ENCODE measurements at places on chromosomes 2 and 18. TPM values are rescaled to one million over a fixed set of nuclear protein-coding genes. Genes with fewer than 3 reads are reported as not detected.
A peak's percentile ranks its signal among the peaks of the same experiment; 100 is the strongest.

The KCNIP3 gene
- total RNA-seq, result not detected

The TMEM87B gene
- total RNA-seq, result 21.1 TPM

The SCRN3 gene
- 21.6 TPM for total RNA-seq

The CAPN14 gene
- total RNA-seq, result 6.0 TPM

The AQP12B gene
- not detected for total RNA-seq

The DOCK10 gene
- 140 TPM for total RNA-seq

The IL1R2 gene
- not detected for total RNA-seq

The SLC30A3 gene
- total RNA-seq, result not detected

The IL18R1 gene
- 1.1 TPM for total RNA-seq

The CRYGC gene
- not detected for total RNA-seq

The HMSD gene
- total RNA-seq, result not detected

The KIAA2012 gene
- total RNA-seq, result not detected

GRCh38 chr18:26309281-26309680 is 83.0 kb downstream of the TAF4B start:
- no peaks in the 10 kb centered on the region for H3K27me3 ChIP-seq
- no peaks in the 10 kb centered on the region for H3K36me3 ChIP-seq
- H3K27ac ChIP-seq, result no peak overlapping the region
- H3K4me1 ChIP-seq, result no peaks in the 10 kb centered on the region
- no peak for DNase-seq

DNA sequence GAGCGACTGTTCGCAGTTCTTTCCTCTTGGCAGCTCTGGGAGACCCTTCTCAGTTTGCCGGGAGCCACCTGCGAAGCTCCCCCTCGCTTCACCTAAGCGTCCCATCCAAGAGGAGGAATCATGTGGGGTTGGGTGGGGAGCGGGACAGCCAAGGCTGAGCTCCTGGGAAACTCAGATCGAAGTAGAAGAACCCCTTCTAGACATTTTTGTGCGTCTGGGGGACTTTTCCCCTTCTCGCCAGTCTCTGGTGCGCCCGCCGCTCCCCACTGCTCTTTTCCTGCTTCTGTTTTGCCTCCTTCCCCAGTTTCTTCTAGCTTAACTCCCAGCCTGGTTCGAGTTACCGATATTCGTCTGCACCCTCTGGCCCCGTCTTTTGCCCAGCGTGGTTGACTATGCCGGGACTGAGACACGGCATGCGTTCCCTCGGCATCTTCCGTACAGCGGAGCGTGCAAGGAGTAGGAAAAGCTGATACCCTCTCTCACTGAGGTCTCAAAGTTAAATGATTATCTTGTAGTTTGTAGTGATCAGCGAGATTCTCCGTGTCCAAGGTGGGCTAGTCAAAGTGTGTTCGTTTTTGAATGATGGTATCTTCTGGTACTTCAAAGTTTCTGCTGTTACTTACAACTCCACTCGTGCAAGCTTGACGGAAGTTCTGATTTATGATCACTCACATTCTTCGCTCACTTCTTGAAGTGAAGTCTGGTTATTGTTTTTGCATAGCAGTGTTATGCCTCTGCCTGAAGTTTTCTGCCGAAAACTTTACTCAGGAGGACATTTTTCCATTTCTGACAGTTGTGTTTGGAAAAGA is 664 bp downstream of the CAMKMT start:
- H3K27ac ChIP-seq, result peak overlapping the region; percentile 99
- peaks cover 20% of the 10 kb centered on the region for H3K4me1 ChIP-seq
- peak; percentile 66 for DNase-seq
- no peaks in the 10 kb centered on the region for H3K27me3 ChIP-seq

DNA sequence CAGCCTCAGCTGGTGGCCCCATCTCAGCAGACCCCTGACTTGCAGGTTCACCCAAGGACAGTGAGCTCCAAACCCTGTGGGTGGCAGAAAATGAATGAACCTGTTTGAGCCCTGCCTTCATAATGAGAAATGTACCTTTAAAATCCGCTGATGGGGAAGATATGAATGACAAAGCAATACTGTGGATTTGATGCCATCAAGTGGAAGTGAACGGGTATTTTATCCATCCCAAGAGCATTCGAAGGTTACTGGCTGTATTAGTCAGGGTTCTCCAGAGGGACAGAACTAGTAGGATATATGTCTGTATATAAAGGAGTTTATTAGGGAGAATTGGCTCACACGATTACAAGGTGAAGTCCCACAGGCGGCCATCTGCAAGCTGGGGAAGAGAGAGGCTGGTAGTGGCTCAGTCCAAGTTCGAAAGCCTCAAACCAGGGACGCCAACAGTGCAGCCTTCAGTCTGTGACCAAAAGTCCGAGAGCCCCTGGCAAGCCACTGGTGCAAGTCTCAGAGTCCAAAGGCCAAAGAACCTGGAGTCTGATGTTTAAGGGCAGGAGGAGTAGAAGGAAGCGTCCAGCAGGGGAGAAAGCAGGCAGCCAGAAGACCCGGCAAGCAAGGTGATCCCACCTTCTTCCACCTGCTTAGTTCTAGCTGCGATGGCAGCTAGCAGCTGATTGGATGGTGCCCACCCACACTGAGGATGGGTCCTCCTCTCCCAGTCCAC is 32.1 kb downstream of the TOGARAM2 start:
- H3K4me1 ChIP-seq, result peaks cover 59% of the 10 kb centered on the region
- H3K4me3 ChIP-seq, result no peak overlapping the region

DNA sequence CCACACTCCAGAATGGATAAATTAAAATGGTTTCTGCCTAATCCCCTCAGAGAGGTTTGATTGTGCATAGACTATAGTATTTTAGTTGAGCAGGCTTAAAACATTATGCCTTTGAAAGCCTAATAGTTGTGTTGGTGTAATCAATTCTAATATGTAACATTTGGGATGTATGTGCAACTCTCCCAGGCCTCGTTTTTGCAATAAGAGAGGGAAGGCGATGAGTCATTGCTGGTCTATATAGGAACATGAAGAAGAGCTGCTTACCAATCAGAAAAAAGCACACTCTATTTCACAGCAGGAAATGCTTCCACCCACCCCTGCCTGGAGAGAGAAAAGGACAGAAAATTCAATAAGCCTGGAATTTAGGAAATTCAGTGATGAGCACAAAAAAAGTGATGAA is 1424.0 kb upstream of the PIK3C3 start:
- H3K4me1 ChIP-seq, result no peaks in the 10 kb centered on the region
- H3K4me3 ChIP-seq, result no peak overlapping the region
- no peaks in the 10 kb centered on the region for H3K36me3 ChIP-seq
- no peaks in the 10 kb centered on the region for H3K27me3 ChIP-seq

DNA sequence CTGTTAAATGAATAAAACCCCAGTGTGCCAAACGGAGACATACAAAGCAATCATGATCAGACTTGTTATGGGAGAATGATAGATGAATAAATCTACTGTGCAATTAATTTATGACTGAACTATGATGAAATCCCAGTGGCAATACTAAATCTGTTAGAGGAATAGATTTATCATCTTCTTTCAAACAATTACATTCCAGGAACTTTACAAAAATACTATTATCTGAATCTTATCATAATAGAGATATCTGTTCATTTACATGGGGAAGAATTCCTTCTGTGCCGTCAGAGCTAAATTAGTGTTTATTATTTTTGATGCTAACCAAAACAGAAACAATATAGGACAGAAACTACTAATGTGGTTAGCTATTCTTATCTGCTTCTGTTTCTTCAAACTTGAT is 208.5 kb downstream of the CAMKMT start:
- H3K27ac ChIP-seq, result no peak overlapping the region
- no peak overlapping the region for H3K4me3 ChIP-seq
- no peaks in the 10 kb centered on the region for H3K36me3 ChIP-seq
- H3K27me3 ChIP-seq, result no peaks in the 10 kb centered on the region

- H3K36me3 ChIP-seq, result no peaks in the 10 kb centered on the region
- H3K4me3 ChIP-seq, result no peak overlapping the region
- H3K27ac ChIP-seq, result no peak overlapping the region
Observed at GRCh38 chr2:173865971-173866873, 99.0 kb downstream of the SP3 start.

DNA sequence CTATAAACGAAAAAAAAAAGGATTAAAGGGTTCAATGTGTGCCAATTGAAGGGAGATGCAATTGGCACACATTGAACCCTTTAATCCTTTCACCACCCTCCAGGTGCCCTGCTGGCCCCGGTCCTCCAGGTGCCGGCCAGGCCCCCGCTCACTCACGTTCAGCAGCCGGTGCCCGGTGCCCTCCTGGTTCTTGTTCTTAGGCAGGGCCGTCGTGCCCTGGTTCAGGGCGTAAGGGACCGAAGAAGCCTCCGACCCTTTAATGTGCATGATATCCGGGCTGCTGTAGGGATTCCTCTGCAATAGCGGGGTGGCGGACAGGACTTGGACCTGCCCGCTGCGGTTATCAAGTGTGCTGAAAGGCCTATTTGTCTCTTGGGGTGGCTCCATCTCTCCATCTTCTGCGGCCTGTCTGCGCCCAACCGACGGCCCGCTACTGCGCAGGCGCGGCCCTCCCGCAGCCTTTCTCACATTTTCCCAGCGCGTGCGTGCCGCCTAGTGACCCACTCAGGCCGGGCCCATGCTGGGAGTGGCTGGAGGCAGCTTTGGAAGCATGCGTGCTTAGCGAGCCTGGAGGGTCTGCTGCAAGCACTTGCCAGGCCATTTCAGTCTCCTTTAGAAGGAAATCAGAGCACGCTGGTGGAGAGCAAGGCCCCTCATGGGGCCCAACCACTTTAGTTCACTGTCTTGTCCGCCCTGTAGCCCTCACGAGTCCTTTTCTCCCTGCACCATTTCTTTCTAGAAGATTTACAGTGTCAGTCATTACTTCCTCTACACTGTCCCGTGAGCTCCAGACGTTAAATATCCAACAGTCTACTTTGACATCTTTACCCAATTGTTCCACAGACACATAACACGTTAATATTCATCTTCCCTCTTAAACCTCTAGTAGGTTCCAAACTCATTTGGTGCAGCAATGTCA is 24.3 kb downstream of the TMEM237 start:
- no peaks in the 10 kb centered on the region for H3K27me3 ChIP-seq
- H3K27ac ChIP-seq, result no peak overlapping the region
- H3K4me1 ChIP-seq, result no peaks in the 10 kb centered on the region
- H3K4me3 ChIP-seq, result no peak overlapping the region
- no peaks in the 10 kb centered on the region for H3K36me3 ChIP-seq
- DNase-seq, result peak; percentile 27

DNA sequence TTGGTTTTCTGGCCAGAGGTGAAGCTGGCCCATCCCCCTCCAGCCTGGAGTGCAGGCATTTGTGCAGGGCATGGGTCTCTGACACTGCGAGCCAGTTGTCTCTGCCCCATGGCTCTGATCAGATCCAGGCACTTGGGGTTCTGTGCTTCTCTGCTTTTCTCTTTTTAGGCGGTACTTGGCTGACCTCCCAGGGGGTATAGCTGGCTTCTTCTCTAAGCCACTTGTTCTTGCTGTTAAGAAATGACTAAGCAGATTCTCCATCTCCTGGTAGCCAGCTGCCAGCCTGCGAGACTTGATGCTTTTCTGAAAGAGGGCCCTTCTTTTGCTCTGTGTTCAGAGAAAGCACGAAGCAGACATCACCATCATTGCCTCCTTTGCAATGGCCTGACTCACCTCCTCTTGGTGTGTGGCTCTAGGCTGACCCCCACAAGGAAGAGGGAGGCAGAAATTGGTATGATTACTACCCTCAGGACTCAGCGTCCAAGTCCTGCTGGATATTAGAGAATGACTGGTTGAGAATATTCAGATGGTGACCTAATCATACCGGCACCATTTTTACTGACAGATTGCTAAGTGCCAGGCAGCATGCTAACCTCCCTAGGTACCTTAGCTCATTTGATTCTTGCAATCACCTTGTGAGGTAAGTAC is 32.7 kb downstream of the TNP1 start:
- no peak overlapping the region for H3K27ac ChIP-seq
- DNase-seq, result no peak
- no peaks in the 10 kb centered on the region for H3K27me3 ChIP-seq
- no peaks in the 10 kb centered on the region for H3K4me1 ChIP-seq
- no peaks in the 10 kb centered on the region for H3K36me3 ChIP-seq
- no peak overlapping the region for H3K4me3 ChIP-seq

DNA sequence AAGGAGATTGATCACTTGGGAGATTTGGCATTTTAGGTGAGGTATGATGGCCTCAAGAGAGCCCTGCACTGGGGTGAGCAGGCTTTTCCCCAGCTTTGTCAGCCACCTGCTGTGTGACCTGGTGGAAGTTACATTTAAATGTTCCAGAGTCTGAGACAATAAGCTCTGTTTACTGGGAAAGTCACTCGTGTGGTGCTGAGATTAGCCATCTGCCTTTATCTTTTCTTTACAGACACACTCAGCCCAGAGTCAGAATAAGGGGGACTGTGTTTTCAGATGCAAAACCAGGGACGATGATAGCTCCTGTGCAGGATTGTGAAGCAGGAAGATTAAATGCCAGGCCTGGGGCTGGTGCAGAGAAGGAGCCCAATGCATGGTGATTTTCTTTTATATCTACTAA is 47.9 kb downstream of the SH3RF3 start:
- H3K4me3 ChIP-seq, result no peak overlapping the region
- H3K27ac ChIP-seq, result no peak overlapping the region
- H3K27me3 ChIP-seq, result no peaks in the 10 kb centered on the region
- H3K36me3 ChIP-seq, result no peaks in the 10 kb centered on the region
- H3K4me1 ChIP-seq, result peaks cover 6% of the 10 kb centered on the region

GRCh38 chr2:227341553-227341952 is 16.5 kb downstream of the MFF start:
- peaks cover 22% of the 10 kb centered on the region for H3K36me3 ChIP-seq
- no peak for DNase-seq
- H3K4me3 ChIP-seq, result no peak overlapping the region
- H3K4me1 ChIP-seq, result no peaks in the 10 kb centered on the region
- no peak overlapping the region for H3K27ac ChIP-seq

GRCh38 chr2:190685333-190685732 is 36.5 kb downstream of the NAB1 start:
- no peak overlapping the region for H3K27ac ChIP-seq
- DNase-seq, result no peak
- no peak overlapping the region for H3K4me3 ChIP-seq
- peaks cover 2% of the 10 kb centered on the region for H3K36me3 ChIP-seq
- H3K4me1 ChIP-seq, result peaks cover under 1% of the 10 kb centered on the region

GRCh38 chr2:141703501-141703900 is 427.3 kb downstream of the LRP1B start:
- H3K4me3 ChIP-seq, result no peak overlapping the region
- no peaks in the 10 kb centered on the region for H3K27me3 ChIP-seq
- DNase-seq, result no peak
- no peaks in the 10 kb centered on the region for H3K36me3 ChIP-seq
- no peaks in the 10 kb centered on the region for H3K4me1 ChIP-seq

- no peak overlapping the region for H3K4me3 ChIP-seq
- no peak for DNase-seq
- no peaks in the 10 kb centered on the region for H3K27me3 ChIP-seq
Observed at GRCh38 chr2:127052057-127052770, 54.7 kb downstream of the BIN1 start.

DNA sequence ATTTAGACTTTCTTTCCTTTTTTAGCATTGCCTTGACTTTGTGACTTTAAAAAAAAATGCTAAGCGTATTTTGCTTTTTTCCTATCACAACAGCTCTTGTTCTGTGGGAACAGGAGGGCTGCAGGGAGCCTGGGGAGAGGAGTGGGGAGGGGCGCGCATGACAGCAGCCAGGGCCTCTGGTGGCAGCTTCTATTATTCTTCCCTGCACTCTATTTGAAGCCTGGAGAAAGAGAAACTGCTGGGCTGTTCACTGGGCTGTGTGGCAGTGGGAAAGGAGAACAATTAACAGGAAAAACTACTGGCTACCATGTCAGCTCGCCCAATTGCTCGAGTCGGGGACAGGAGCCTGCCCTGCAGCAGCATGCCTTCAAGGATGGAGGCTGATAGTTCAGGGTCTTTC is 119.0 kb upstream of the ZBTB14 start:
- H3K27ac ChIP-seq, result no peak overlapping the region
- no peaks in the 10 kb centered on the region for H3K36me3 ChIP-seq
- H3K27me3 ChIP-seq, result no peaks in the 10 kb centered on the region

GRCh38 chr2:150599889-150600288 is 112.4 kb upstream of the RND3 start:
- no peak for DNase-seq
- no peaks in the 10 kb centered on the region for H3K4me1 ChIP-seq
- no peaks in the 10 kb centered on the region for H3K27me3 ChIP-seq
- H3K27ac ChIP-seq, result no peak overlapping the region
- H3K4me3 ChIP-seq, result no peak overlapping the region
- no peaks in the 10 kb centered on the region for H3K36me3 ChIP-seq
